Stimulated activated CD4-positive, alpha-beta T cell treated with anti-CD3 and anti-CD28 coated beads, Interleukin-12 subunit alpha, Interleukin-12 subunit beta, amount 100 ng/mL, for 4 hours (primary cell): ENCODE measurements at places on chromosomes 3 and 15.

DNA sequence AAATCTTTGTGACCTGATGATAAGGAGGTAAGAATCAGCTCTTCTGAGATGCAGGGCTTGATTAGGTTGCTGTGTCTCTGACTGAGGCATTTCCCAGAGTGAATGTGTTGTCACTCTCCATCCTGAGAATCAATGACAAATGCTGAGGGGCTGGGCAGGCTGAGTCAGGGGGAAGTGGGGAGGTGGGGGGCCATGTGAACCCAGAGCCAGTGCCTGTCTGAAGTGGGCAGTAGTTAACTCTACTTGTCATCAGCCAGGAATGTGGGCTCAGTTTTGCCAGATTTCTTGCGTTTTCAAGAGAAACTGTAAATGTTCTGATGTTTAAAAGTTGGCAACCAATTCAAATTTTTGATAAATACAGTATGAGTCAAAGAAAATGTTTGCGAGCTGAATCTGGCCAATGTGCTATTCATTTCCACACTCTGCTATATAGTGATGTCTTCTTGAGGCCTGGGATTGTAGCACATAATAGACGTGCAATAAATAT is 3.1 kb upstream of the BNC1 start:
- DNase-seq, result no peak

- DNase-seq, result no peak
Observed at GRCh38 chr15:59662260-59662659, 4.9 kb upstream of the GTF2A2 start.

- DNase-seq, result no peak
Observed at GRCh38 chr15:24945711-24946110, 9.1 kb upstream of the SNRPN start.

DNA sequence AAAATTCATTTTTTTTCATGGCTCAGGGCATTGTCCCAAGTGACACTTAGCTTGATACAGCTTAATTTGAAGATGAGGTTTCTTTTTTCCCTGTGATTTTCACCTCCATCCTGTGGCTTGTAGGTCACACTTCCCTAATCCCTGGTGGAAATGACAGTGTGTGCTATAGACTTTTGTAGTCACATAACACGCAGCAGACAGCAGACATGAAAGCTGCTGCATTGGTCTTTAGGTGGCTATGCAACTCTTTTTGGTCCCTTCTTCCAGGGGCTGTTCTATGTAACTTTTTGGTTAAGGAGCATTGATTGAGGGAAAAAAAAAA is 38.8 kb downstream of the TRAK1 start:
- no peak for DNase-seq

DNA sequence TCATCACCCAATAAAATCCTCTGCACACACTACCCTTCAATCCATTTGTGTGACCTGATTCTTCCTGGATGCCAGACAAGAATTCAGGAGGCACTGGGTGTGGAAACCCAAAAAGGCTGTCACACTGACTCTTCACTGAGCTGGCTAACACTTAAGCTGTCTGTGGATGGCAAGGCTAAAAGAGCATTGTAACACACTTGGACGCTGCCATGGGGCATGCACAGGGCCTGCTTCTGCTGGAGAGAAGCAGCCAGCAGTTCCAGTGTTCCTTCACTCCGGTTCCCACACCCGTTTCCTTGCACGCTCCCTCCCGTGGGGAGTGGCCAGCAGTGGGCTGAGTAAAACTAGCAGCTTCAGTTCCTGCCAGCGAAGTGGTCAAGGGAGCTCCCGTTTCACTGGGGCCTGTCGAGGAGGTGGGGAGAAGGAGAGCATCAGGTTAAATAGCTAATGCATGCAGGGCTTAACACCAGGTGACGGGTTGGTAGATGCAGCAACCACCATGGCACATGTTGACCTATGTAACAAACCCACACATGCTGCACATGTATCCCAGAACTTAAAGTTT is 737.1 kb downstream of the FHIT start:
- no peak for DNase-seq

GRCh38 chr3:108378153-108378951 is 82.0 kb downstream of the HHLA2 start:
- no peak for DNase-seq

DNA sequence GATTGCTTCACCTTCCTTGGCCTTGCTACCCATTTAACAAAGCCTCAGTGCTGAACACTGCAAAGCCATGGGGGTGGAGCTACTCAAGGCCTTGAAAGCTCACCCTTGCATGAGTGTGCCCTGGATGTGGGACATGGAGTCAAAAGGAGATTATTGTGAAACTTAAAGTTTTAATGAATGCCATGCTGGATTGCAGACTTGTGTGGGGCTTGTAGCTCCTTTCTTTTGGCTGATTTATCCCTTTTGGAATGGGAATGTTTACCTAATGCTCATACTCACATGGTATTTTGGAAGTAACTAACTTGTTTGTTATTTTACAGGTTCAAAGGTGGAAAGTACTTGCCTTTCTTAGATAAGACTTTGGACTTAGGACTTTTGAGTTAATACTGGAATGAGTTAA is 538.5 kb upstream of the NECTIN3 start:
- DNase-seq, result no peak

DNA sequence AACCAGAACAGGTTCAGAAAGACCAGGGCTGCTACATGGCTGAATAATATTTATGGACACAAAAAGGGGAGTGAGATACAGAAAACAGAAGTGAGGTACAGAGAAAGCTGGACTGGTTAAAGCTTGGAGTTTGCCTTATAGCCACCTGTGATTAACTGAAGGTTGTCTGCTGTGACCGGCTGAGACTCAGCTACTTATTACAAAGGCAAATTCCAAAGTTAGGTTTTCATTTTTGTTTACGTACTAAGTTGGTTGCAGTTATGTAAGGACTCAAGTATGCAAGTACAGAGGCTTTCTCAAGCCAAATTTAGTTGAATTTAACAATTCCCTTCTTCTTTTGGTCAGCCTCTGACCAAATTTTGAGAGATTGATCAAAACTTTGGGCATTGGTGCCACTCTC is 264.6 kb downstream of the THSD4 start:
- DNase-seq, result no peak

DNA sequence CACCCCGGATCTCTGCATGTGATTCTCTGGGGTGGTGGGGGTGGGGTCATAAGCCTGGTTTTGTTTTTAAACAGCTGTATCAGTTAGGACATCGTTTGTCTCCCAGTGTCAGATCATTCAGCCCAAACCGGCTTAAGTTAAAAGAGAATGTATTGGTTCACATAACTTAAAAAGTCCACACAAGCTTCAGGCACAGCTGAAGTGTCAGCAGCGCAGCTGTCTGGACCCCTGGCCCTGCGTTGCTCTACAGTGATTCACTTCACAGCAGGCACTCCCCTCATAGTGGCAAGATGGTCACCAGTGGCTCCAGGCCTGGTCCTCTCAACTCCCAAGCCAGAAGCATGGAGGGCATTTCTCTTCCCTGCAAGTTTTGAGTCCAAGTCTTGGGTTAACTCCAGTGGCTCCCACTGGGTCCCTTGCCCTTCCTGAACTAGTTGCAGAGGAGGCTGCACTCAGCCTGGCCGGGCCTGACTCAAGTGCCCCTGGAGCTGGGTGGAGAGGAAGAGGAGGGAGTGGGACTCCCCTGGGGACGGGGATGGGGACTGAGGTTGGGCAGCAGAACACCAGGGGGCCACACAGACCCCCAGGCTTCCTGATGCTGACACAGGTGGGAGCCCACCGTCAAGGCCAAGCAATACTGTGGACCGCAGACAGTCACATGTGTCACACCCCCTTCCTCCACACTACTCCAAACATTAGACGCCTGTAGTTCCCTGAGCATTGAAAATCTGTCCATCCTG is 28.9 kb upstream of the GP9 start:
- DNase-seq, result no peak

DNA sequence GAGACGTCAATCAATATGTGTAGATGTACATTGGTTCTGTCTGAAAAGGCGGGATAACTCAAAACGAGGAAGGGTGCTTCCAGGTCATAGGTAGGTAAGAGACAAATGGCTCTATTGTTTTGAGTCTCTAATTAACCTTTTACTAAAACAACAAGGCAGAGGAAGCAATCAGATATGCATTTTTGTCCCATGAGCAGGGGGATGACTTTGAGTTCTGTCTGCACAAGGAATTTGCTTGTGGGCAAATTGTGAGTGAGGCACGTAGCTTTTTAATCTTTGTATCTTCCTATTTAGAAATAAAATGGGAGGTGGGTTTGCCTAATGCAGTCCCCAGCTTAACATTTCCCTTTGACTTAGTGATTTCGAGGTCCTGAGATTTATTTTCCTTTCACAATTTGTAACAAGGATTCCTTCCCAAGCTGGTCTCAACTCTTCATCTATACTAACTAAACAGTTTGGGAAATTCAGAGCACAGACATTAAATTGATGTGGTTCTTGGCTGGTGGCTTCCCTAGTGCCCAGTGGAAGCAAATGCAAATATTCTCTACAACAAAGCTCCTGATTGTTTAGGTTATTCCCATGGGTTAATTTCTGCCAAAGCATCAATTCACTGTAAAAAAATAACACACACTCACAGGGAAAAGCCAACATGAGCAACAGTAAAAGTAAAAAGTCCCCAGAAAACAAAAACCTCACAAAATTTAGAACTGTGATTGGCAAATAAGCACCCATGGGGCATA is 738.8 kb upstream of the SGO1 start:
- no peak for DNase-seq

- no peak for DNase-seq
Observed at GRCh38 chr3:189303584-189303983, 131.8 kb downstream of the TPRG1 start.

GRCh38 chr3:151386056-151386455 is 1.5 kb upstream of the P2RY12 start:
- no peak for DNase-seq

- no peak for DNase-seq
Observed at GRCh38 chr3:150292891-150293290, 115.2 kb upstream of the TSC22D2 start.

DNA sequence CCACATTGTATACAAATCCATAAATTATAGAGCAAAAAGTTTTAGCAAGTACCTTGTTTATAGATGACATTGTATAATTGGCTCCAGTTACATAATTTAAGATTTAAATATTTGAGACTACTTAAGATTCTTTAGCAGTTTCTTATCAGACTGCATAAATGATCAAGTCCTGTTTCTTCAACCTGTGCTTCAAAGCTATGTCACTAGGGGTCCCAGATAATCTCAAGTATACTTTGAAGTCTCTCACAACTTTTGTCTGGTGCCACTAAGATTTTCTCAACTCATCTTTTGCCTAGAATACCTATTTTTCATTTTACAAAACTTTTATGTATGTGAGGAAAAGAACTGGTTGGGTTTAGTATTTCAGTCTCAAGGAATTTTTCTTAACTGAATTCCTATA is 205.5 kb downstream of the STAG1 start:
- DNase-seq, result no peak

DNA sequence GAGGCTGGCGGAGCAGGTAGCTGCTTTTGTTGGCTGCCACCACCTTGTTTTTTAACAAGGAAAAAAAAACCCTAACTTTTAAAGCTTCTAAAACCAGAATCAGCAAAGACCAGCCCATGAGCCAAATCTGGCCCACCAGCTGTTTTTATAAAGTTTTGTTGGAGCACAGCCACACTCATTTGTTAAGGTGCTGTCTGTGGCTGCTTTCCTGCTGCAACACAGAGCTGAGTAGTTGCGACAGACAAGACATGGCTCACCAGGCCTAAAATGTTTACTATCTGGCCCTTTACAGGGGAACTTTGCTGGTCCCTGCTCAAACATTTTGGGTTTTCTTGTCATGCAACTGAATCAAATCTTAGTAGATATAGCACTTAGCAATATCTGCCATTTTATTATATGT is 18.9 kb downstream of the EFCAB12 start:
- DNase-seq, result no peak

DNA sequence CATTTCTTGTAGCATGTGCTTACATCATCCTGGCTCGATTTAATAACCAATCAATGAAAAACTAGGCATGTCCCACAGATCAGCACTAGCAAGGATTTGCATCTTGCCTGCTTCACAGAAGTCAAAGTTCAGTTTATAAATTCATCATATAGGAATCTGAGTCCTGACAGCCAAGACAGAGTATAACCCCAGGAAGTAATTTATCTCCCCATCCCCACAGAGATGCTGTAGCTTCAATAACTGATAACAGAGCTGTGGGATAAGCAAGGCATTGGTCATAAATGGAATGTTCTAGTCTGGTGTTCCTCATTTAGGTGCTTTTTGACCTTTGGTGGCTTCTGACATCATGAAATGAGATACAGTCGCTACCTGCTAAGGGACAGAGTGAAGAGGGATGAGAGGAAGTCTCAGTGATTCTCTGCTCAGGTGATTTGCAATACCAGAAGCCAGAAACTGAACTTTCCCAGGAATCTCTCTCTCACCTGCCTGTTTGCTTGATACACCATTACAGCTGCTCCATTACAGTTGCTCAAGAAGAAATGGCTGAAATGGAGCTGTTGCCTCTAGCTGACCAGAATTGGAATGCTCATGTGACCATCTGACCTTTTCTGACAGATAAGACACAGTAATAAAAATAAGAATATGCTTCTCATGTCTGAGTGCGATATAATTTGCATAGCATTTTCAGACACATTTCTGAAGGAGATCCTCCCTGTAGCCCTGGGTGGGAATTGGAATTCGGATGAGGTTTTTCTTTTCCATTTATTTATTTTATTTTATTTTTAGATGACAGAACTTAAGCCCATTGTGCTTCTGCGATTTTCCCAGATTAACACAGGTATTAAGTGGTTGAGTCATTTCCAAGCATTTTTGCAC is 217.1 kb upstream of the KCNMB2 start:
- no peak for DNase-seq

- DNase-seq, result no peak
Observed at GRCh38 chr3:86149054-86149453, 841.9 kb downstream of the VGLL3 start.

DNA sequence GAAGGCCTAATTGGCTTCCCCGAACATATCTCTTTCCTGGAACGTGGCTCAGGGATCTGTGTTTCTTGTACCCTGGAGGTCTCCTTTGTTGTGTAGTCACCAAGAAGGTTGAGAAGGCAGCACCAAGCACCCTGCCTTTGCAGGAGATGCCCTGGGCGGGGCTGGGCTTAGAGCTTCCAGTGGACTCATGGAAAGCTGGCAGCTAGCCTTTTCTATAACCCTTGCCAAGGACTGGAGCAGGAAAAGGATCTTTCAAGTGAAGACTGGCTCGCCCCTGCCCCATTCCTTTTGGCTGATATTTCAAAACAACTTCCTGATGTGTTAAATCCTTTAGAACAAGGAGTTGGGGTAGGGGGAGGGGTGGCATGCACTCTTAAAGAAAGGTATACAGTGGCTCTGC is 58.9 kb upstream of the EPHA6 start:
- DNase-seq, result no peak
